ENCODE measurements at places on chromosomes 3 and 15.

DNA sequence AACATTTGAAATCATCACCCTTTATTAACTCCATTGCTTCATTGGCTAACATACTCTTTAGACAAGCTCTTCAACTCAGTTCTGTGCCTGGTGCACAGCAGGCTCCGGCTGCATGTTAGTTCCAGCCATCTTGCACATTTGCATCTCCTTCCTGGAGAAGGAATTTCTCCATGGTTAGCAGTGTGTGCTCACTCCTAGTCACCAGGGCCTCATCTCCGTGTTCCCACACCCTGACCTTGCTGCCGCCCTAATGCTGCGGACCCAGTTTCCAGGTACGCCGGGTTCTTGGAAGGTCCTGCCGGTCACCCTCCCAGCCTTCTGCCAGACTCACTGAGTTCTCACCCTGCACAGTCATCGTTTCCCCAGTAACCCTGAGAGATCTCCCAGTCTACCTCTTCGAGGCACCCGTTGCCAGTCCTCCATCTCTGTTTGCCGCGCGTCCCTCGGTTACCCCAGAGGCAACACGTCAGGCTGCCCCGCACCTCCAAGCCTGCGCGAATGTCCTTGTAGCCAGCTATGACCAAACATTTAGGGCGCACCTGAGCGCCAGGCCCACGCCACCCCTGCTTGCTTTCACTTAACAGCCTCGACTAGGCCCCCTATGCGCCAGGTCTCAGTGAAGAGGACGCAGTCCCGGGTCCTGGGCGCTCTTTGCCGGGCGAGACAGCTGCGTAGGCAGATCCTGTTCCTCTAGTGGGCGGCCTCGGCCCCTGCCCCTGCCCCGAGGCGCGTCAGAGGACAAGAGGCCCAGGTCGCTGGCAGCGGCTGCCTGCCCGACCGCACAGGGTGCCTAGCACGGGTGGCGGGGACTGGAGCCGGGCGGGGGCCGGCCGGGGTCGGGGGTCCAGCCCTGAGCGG is 747 bp upstream of the ZNF592 start:
- DNase-seq: peak; percentile 78

GRCh38 chr15:61034678-61035291 is 194.3 kb downstream of the RORA start:
- DNase-seq: no peak

DNA sequence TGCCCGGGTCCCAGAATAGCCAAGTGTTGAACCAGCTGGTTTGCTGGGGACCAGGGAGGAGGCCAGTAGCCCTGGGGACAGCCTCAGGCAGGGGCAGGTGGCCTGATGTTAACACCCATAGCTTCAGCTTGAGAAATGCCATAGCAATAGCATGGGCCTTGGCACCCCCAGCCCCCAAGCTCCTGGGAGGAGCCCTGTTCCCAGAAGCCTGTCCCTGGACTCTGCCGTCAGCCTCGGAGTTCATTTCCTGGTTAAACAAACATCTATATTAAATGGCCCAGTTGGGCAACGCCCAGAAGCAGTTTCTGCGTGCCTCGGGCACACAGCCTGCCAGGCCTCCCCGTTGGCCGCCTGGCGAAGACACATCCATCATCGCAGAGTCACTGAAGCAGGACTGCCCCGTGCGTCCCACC is 58.2 kb downstream of the FGD5 start:
- no peak for DNase-seq

DNA sequence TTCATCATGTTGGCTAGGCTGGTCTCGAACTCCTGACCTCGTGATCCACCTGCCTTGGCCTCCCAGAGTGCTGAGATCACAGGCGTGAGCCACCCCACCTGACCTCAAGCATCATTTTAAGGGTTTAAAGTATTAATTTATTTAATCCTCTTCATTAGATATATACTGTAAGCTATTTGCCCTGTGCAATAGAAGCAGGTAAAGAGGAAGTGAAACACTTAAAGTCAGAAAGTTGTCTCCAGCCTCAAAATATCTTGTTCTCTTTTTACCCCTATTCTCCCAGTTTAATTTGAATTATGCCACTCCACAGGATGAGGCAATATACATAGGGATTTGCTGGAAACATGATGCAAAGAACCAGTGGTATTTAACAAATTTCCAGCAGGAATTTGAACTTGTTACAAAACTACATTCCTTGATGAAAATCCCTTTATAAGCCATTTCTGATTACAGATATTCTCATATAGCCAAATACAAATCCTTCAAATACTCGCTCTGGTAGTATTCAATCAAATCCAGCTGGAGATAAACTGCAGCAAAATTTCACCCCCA is 2.0 kb downstream of the NDUFB5 start:
- DNase-seq: no peak

DNA sequence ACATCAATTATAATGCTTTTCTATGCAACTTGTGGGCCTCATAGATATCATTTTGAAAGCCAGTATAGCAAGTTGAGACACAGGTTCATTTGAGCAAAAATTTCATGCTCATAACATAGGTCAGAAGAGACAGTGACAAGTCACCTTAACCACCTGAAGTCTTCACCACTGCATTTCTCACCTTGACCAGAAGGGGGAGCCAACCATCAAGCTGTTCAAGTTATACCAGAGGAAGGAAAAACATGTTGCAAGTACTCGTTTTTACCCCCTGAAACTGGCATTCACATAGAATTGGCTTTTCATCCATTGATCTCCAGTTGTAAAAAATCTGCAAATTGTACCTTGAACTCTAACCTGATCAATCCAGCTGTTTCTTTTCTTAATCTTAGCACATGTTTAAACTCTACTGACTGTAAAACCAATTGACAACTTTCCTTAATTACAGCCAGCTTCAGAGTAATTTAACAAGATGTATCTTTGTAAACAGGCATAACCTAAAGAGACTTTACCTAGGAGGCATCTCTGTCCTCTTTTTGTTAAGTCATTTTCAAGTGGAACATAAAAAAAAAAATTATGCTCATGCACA is 1.4 kb downstream of the LMOD3 start:
- DNase-seq: peak; percentile 71

DNA sequence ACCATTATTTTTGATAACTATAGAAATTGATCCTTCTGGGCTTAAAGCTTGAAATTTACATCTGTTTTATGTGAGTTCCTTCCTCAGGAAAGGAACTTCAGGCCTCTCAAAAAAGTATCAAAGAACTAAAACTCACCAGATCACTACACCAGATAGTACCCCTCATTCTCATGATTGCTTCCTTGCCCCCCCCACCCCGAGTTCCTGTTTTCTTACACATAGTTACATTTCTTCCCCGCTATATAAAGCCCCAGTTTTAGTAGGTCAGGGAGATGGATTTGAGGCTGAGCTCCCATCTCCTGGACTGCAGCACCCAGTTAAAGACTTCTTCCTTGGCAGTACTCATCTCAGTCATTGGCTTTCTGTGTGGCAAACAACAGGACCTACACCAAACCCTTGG is 80.3 kb upstream of the HRH1 start:
- DNase-seq: no peak

GRCh38 chr3:122918576-122919290 is 108.8 kb downstream of the SEMA5B start:
- no peak for DNase-seq

- no peak for DNase-seq
Observed at GRCh38 chr3:165463531-165463930, 267.3 kb upstream of the SLITRK3 start.

- DNase-seq: no peak
Observed at GRCh38 chr3:195666-196065, 897 bp upstream of the CHL1 start.

GRCh38 chr3:104628185-104628789 is 738.4 kb upstream of the ALCAM start:
- no peak for DNase-seq

DNA sequence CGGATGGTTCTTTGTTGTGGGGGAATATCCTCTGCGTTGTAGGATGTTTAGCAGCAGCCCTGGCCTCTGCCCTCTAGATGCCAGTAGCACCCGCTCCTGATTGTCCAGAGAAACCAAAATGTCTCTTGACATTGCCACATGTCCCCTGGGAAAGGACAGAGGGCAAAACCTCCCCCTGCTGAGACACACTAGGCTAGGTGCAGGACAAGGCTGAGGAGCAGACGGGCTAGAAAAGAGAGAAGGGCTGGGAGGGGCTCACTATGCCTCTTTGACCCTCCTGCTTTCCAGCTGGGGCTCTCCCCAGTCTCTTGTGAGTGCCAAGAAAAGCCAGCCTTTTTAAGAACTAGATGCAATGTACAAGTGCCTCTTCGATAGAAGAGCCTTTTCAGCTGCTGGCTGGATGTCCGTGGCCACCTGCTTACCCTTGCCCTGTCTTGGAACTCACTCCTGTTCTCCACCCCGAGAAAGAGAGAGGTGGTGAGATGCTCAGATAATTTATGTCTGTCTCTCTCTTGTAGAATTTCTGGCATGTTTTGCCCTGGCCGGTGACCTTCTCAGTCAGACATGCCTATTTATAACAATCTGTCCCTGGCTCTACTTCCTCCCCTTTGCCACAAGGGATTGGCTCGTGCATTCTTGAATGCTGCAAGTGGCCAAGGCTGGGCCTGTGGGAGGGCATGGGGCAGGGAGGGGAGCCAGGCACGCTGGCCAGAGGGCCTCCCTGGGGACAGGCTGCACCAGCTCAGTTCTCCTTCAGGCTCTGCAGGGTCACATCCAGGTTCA is 142.6 kb downstream of the RPLP1 start:
- DNase-seq: no peak

DNA sequence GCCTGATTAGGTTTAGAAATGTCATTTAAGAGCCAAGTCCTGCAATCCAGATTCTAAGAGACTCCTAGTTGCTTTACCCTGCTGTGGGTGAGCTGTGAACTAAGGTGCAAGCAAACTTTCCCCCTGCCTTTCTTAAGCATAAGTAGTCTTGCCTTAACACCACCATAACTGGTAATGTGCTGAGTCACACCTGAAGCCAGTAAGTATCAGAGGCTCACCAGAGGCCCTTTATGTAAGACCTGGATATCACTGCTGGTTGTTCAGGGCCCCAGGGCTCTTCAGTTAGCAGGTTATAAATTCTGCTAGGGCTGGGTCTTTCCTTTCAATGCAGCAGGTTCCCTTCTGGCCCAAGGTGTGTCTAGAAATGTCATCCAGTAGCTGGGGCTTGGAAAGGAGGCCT is 509.9 kb downstream of the VGLL3 start:
- DNase-seq: no peak

DNA sequence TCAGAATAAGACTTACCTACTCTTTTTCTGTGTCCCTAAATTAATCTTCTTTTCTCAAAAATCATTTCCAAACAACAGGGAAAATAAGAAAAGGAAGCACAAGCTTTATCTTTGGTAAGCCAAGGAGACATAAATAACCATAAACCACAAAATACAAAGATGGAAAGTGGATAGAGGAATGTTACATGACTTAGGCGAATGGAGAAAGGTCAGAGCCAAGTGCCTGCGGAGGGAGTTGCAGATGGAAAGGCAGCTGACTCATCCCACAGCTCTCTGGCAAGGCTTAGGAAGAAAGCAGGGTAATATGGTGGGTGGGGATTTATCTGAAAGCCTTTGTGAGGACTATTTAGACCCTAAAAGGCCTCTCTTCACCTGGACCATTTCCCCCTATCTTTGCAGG is 72.8 kb downstream of the GALK2 start:
- DNase-seq: no peak

GRCh38 chr3:122013448-122013925 is 8.6 kb downstream of the ILDR1 start:
- no peak for DNase-seq

DNA sequence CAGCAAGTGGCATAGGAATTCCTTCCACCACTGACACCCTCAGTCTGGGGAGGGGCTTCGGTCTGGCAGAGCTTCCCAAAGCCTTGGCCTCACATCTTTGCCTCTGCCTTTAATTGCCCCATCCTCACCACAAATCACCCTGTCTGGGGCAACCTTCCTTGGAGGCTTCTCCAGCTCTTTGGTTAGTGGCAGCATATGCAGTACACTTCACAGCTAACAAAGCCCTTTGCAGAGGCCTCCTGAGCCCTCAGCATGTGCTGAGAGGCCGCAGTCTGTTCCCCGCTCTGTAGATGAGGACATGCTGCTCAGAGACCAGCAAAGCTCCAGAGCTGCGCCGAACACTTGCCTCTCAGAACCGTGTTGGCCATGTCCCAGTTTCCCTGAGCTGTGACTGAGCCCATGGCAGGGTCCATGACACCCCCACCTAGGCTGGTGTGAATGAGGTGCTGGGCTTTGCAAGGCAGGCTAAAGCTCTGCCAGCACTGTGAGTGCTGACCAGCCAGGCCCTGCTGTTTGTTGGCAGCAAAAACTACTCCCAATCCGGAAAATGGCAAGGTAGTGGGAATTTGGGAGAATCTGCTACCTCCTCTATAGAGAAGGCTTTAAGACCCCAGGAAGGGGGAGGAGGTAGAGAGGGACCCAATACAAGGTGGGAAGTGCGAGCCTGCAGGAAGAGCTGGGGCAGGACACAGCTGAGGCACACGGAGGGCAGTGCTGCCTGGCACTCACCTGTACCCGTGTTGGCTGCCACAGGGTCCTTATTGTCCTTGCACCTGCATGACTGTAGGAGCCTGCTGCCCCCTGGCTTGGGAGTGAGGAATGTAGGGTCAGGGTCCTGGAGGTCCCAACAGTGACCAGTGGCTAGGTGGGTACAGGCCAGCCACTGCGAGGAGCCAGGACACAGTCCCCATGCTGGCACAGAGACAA is 8.4 kb upstream of the KLF15 start:
- no peak for DNase-seq

- DNase-seq: no peak
Observed at GRCh38 chr3:119258915-119259314, 18.2 kb upstream of the B4GALT4 start.

- no peak for DNase-seq
Observed at GRCh38 chr3:117035745-117036144, 326.2 kb downstream of the TUSC7 start.

DNA sequence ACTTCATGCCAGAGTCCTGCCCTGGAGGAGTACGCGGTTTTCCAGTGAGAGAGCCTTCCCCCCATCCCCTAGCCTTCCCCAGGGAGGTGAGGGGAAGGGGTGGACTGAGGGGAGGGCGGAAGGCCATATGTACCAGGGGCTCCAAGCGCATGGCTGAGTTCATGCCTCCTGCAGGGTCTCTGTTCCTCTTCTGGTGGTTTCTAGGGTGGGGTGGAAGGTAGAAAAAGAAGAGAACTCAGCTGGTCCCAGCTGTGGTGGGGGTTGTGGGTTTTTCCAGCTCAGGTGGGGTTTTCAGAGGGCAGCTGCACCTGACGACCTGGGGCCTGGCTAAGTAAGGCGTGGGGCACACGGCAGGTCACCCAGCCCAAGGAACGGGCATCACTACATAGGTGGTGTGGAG is 10.7 kb upstream of the IQSEC1 start:
- no peak for DNase-seq

DNA sequence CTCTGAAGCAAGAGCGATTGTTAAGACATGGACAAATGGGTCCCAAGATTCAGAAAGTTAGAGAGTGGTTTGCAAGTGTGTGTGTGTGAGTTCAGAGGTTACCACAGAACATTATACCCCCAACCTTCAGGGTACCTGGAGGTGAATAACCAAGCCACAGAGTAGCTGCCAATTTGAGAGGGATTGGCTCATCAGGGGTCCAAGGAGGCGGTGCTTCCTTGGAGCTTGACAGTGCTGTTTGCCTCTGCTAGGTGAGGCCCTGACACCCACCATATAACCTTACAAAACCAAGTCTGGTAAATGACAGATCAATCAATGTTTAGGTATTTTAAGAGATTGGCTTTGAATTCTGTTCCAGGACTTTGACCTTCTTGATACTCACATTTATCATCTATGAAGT is 35.7 kb downstream of the LRTM1 start:
- no peak for DNase-seq

- no peak for DNase-seq
Observed at GRCh38 chr3:27630885-27631284, 91.2 kb downstream of the EOMES start.
